ENCODE measurements at places on chromosomes 1 and 21.

DNA sequence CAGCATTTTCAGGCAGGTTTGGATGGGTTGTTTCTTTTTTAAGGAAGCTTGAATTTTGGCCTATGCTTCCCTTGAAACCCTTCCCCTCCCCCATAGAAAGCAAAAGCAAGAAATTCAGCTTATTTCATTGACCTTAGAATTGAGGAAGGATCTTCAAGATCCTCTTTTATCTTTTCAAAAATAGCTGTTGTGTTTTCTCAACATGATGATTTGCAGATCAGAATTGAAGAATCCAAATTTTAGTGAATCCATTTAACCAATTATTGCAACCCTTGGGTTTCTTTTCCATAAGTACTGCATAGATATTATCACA lies 73.7 kb downstream of the LRRC8C start:
- DNase-seq: no peak

DNA sequence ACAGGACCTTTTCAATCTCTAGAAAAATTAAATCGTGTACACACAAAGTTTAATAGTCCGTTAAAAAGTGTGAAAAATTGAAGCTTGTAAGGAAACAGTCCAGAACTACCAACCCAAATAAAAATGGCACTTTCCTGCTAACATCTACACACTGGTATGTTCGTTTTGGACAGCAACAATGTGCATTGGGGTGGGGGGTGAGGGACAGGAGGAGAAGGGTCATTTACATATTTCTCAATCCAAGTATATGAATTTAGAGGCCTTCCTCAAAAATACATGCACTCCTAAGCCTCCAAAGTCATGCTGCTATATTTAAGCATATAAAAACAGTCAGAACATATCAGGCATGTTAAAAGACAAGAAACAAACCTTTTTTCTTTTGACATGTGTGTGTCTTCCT lies 2.5 kb downstream of the PPP1R15B start:
- DNase-seq: no peak

- no peak for DNase-seq
Observed at GRCh38 chr1:218476385-218476784, 131.2 kb downstream of the TGFB2 start.

GRCh38 chr1:19812875-19813642 lies 2.0 kb downstream of the RNF186 start:
- no peak for DNase-seq

GRCh38 chr1:3097861-3098260 lies 28.9 kb downstream of the PRDM16 start:
- no peak for DNase-seq

DNA sequence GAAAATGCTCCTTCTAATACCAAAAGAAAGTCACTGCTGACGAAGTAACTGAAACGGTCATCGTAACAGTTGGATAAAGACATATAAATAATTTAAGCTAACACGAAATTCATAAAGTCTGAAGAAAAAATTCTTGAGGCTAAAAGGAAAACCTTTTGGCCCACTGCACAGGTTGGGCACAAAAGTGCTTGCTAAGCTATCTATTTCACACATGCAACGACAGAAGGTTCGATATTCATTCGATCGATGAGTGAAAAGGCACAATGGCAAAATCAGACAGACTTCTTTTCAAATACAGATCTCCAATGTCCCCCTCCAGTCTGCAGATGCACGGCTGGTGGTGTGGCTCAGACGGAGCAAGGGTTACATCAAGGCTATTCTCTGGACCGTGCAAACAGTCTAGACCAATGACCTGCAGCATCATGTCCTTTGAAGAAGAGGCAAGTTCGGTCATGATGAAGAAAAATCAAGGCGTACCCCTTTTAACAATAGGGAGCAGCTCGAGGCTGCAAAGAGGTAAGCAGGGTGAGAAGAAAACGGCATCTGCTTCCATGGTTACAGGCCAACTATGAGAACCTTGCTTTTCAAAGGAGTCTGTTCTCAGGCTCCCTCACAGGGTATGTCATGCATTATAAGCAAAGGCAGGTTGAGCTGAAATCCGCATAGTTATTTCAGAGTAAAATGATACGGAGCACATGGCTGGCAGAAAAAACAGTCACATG lies 579.6 kb downstream of the USP25 start:
- no peak for DNase-seq

DNA sequence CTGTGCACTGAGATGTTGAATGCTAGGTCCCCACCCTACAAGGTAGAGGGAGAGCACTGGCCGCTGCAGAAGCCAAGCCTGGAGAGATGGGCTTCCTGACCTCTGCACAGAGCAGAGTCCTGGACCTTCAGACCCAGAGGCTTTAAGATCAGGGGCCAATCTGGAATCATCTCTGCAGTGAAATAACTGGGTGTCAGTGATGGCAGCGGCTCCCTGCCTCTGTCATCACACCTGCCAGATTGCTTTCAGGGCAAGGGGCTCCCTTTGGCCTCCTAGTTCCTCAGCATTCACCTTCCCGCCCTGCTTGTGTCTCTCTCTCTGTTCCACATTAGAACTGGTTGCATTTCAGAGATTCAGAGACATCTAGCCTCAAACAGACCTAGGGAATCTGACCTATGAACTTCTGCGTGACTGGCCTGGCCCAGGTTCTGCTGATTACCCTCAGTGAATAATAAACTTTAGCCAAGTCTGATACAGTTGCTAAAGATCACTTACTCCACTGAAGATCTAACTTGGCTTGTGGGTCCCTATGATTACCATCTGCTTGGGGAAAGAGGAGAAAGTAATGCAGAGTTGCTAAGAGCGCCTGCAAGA lies 87.8 kb downstream of the ATP1A1 start:
- DNase-seq: no peak

- no peak for DNase-seq
Observed at GRCh38 chr1:114956570-114956969, 73.1 kb upstream of the TSHB start.

DNA sequence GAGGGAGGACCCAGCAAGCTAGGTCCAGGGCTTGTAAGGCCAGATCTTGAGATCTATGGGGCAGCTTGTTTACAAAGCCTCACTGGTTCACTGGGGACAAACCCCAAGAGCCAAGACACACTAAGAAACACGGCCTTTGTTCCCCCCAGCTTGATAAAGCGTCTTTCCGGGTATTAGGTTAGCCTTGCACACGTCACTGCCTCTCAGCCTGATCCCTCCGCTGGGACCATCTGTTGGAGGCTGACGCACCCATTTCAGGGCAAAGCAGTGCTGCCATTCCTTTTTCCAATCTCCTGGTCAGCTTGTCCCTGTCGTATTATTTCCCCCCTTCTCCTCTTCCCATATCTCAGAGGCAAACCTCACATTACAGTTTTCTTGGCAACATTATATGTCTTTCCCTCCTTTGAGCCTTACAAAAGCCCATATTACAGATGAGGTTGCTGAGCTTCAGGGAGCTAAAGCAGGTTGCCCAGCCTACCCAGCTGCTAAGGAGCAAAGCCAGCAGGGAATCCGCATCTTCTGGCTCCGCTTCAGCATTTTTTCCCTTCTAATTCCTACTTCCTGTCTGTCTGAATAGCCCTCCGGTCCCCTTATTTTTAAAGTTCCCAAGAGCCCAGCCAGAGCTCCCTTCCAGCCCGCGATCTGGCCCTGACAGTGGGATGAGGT lies 4.1 kb downstream of the HEYL start:
- DNase-seq: no peak

GRCh38 chr1:1253314-1253713 lies 6.8 kb upstream of the C1QTNF12 start:
- no peak for DNase-seq

DNA sequence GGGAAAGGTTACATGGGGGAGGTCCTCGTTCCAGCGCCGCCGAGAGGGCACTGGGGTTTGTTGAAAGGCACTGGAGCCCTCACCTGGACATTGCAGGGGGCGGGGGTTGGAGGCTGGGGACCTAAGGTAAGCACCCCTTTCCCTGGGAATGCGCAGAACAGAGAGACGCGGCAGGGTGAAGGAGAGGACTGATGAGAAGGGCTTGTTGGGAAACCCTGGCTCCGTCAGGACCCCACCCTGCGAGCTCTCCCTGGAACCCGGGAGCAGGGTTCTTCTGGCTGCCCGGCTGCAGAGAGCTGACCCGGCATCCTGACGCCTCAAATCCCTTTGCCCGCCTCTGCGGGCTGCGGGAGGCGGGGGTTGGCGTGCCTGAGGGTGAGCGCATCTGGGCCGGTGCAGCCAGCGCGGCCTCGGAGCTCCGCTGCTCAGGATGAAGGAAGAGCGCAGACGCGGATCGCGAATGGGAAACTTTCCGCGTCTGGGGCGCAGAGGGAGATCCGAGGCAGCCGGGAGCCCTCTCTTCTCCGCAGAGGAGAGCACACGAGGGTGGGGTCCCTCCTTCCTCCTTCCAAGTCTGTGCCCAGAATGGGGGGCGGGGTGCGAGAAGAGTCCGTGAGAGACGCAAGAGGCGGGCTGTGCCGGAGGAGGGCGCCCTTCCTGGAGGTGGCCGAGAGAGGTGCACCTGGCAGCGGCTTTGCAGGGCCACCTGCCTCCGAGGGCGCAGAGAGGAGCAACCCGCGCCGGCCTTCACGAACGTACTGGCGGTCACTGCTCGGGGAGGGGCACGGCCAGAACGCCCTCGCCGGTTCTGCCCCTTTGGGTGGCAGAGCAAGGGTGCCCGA lies 2.4 kb downstream of the IGSF21 start:
- DNase-seq: no peak

DNA sequence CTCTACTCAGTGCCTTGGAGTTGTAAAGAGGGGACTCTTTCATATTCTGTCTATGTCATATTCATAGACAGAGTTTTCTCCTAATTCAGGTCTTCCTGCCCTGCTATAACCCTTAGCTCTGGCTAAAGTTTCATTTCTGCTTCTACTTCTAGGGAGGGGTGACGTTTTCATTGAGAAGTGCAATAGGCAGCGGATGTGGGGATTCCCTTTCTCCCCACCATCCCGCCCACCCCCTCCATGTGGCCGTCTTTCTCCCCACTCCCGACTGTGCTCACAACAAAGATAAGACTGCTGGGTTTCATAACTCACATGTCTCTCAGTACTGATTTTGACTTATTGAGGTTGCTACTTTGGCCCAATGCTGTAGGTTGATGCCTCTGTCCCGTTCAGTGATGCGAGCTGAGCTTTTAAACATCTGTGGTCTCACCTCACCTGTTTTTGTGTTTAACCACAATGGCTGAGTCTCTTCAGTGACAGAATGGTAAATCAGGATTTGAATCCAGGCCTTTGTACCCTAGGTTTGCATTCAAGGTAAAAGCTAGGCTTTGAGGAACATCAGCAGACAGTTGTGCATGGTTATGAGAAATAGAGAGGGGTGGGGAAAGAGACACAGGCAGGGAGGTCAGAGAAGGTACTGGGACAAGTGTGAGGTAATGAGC lies 7.8 kb upstream of the KIF14 start:
- DNase-seq: no peak

DNA sequence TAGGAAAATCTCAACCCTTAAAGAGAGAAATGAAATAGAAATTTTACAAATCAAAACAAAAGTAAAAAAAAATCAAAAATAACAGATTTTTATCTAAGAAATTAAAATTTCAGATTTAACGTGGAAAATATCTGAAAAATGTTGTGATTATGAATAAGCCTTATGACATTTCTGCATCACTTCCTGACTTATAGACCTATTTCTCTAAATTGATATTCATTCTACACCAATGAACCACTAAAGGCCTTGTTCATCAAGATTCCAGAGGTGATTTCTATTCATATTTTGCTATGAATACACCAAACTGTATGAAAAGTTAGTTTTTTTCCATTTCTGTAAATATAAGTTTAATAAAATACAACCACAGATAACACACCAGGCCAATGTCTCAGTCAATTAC lies 261.5 kb downstream of the SMYD3 start:
- DNase-seq: no peak

- peak; percentile 88 for DNase-seq
Observed at GRCh38 chr21:31997191-31997590, 124.4 kb downstream of the HUNK start.

DNA sequence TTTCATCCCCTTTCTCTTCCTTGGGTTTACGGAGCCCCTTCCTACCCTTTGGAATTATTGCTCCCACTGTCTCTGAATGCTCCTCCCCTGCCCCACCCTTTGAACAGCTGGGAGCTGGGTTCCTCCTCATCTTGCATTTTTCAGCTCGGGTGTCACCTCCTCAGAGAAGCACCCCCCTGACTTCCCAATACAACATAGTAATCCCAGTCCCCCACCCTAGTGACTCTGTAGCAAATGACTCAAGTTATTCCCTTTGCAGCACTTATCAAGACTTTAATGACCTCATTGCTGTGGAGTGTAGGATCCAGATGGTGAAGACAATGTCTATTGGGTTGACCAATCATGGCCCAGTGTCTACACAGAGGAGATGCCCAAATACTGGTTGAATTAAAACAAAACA lies 8.9 kb upstream of the VWA5B1 start:
- DNase-seq: no peak

- no peak for DNase-seq
Observed at GRCh38 chr1:43786201-43786958, 79.0 kb downstream of the ST3GAL3 start.

- no peak for DNase-seq
Observed at GRCh38 chr1:6546326-6546725, 8.0 kb downstream of the NOL9 start.

DNA sequence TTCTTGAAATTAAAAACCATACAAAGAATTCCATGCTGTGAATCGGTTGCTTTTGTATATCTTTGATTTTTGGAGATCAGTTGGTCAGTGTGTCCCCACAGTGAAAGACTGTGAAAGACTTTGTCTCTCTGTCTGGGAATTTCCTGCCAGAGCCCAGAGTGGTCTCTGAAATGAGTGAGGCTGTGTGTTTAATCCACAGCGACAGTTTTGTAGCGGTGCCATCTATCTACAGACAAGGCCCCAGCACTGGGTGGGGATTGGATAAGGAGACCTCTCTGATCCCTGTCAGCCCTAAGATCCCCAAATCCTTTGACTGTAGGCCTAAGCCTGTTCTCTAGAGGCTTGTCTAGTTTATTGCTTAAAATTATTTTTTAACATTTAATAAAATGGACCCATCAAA lies 10.3 kb downstream of the GPR25 start:
- no peak for DNase-seq

GRCh38 chr1:43799656-43800635 lies 92.6 kb downstream of the ST3GAL3 start:
- DNase-seq: no peak

- DNase-seq: no peak
Observed at GRCh38 chr1:224189561-224189960, 6.5 kb downstream of the DEGS1 start.

- DNase-seq: no peak
Observed at GRCh38 chr1:7501084-7501491, 270.0 kb upstream of the VAMP3 start.

DNA sequence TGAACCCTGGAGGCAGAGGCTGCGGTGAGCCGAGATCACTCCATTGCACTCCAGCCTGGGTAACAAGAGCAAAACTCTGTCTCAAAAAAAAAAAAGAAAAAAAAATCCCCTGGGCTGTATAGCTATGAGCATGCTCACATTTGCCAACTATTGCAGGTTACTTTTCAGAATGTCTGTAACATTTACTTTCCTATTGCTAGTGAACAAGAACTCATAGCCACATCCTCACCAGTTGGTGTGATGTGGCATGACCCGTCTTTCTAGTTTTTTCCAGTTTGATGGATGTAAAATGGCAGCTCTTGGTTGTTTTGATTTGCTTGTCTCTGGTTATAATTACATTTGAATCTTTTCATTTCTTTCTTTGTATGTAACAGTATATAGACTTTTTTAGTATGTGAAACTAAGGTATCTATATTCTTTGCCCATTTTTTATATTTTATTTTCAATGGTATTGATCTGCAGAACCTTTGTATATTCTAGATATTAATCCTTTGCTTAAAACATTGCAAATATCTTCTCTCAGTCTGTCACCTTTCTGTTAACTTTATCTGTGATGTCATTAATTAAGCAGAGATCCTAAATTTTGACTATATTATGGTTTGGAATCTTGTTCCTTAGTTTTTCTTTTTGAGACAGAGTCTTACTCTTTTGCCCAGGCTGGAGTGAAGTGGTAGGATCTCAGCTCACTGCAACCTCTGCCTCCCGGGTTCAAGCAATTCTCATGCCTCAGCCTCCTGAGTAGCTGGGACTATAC lies 11.6 kb downstream of the MED18 start:
- no peak for DNase-seq

Measured in NCI-H446 (cell line).